Pons (tissue), 1 donor: ENCODE measurements at places on chromosomes 1 and 21.

GRCh38 chr1:163321311-163322305 is at the start of gene NUF2:
Gene NUF2 (plus strand): TSS chr1:163321954. CDS start chr1:163326052, 4,098 bp downstream.
- peak; percentile 96 for DNase-seq

GRCh38 chr1:205260948-205261732 is 33.4 kb downstream of the TMCC2 start:
- DNase-seq: no peak

DNA sequence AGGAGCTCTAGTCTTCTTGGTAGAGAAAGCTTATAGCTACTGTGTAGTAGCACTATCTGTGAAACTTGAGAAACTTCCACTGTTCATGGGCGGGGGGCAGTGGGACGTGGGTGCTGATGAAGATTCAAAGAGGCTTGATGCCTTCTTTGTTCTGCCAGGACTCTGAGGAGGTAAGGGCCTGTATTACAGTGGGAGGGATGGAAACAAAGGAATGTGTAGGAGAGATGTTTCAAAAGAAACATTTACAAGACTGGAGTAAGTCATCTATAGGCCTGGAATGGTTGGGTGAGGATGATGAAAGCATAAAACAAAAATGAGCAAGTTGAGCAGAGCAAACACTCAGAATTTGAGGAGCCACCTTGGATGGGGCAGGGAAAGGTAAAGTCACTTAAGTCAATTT is 89.4 kb downstream of the C1orf21 start:
- DNase-seq: no peak

DNA sequence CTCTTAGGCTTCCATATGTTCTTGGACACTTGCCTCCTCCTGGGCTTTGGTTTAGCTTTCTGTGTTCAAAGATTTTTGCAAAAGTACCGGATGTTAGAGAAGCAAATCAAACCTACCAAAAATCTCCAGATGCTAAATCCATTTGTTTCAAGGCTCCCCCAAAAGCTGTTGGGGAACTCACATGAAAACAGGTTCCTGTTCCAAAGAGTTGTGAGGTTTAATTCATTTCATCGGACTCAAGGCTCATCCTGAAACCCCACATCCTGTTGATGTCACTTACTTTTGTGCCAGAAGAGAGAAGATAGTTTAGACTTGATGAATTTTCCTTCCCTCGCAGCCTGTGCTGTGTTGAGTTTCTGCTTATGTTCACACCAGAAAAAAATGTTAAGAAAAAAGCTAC is 41.7 kb upstream of the RXRG start:
- peak; percentile 28 for DNase-seq

DNA sequence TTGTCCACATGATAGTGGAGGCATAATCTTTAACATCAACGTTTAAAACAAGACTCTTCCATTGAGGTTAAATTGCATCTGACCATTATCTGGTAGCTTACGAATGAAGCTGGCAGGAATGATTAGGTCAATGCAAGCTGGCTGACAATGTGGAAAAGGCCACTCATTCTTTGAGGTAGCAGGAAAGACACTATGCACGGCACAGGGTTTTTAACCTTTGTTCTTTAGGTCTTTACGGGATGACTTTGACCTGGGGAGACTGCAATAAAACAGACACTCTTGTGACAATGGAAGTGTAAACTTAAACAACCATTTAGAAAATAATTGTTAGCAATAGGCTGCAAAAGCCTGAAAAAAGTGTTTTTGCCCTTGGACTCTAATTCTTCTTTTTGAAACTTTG is 193.8 kb upstream of the FOXD3 start:
- DNase-seq: no peak

DNA sequence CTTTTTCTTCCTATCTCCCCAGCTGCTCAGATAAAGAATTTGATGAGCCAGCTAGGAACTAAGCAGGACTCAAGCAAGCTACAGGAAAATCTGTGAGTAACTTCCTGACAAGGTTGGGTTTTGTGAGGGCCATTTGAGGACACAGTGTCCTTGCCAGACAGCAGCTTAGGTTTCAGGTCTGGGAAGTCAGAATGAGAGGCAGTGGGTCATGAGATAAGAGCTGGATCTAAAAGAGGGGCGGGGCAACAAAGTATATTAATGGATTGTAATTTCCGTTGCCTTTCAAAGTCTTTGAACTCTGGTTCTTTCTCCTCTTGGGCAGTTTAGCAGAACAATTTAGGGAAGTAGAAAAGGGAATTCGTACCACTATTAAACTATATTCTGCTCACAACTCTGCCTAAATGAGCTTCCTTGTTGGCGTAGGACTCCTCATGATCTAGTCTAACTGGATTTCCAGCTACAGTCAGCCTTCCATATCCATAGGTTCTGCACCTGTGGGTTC is 16.6 kb downstream of the STX12 start:
- DNase-seq: peak; percentile 46

DNA sequence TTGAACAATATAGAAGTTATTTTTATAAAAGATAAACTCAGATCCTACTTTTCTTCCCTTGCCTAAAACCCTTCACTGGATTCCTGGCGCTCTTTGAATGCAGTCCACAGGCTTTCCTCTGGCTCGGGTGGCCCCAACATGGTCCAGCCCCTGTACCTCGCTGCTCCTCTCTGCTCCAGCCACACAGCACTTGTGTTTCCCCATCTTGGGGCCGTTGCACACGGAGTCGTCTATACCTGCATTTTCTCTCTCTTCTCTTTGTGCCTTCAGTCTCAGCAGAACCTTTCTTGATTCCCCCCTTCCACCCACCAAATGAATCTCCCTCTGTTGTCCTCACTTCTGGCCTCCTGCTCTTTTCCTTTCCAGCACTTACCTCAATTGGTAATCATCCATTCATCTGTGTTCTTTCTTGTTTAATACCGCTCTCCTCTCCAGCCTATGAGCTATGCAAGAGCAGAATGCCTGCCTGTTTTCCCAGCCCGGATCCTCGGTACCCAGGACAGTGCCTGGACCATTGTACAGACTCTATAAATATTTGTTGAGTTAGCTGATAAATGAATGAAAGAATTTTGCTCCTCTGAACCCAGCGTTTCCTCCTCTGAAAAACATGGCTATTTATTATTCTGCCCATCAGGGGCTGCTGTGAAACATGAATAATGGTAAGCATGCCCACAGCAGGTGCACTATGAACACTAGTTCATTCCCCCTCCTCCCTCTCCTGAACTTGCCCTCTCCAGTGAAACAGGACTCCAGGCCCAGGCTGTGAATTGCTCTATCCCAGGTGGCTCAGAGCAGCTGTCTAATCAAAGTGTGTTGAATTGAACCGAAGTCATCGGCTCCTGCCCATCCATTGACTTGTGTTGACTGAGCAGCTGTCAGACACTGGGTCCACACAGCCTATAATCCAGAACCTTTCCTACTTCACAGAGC is 266.9 kb downstream of the PTPRU start:
- DNase-seq: no peak

GRCh38 chr1:224541072-224541790 is 74.9 kb upstream of the CNIH3 start:
- peak; percentile 49 for DNase-seq

DNA sequence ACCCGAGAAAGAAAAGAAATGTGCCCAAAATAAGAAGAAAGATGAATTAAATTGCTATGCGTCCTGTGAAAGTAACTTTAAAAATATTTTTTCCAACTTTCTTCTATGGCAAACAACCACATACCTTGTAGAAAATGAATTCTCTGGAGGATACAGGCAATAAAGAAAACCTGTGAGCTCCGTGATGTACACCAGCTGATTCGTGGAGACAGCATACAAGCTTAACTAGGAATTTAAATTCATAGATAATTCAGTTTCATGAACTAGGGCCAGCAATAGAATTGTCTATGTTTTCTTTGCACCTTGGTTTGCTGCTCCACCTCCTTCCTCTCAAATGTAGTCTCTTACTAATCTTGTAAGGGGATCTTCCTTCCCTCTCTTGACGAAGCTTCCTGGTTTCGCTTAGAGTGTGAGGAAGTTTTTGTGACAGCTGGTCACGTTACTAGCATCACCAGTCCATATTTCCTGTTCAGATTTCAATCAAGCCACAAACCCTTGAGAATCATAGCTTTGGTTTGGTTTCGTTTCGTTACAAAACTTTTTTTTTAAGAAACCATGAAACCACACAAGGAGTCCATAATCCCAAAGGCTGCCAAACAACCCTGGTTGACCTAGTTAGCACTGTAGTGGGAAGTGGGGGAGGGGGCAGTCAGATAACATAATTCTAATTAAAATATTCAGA is 35.8 kb downstream of the GREM2 start:
- DNase-seq: peak; percentile 7

DNA sequence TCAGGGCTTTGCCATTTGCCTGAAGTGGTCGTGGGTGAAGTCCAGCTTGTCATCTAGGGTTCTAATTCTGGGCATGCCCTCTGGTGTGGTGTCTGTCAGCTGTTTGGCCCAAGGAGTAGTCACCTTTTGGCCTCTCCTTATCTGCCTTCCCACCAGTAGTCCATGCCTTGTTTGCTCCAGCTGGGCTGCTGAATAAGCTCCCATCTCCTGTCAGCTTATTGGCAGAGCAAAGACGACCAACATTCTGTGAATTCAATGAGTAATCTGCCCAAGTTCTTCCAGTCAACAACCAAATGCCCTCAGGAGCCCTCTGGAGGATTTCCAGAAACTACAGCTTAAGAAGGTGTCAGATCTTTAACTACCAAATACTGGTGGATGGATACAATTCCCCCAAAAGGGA is 7.0 kb downstream of the BCAN start:
- no peak for DNase-seq

DNA sequence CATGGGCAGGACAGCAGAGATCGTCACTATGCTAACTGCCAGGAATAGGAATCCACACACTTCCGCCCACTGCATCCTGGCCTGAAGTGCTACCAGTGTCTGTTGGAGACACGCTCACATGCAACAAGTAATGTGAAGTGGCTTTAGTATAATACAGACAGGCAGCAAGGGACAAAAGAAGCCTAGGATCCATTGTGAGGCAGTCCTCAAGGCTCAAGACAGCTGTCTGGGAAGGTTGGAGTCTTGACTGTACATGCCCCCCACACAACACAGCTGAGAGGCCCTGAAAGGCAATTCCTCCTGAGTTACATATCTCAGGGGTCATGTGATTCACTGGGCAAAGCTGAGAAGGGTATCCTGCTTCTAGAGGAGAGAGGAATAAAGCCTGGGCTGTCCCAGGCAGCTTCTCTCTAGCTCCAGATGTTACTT is 39.9 kb upstream of the CD1D start:
- no peak for DNase-seq

GRCh38 chr1:152410028-152410427 is 4.0 kb downstream of the CRNN start:
- no peak for DNase-seq

DNA sequence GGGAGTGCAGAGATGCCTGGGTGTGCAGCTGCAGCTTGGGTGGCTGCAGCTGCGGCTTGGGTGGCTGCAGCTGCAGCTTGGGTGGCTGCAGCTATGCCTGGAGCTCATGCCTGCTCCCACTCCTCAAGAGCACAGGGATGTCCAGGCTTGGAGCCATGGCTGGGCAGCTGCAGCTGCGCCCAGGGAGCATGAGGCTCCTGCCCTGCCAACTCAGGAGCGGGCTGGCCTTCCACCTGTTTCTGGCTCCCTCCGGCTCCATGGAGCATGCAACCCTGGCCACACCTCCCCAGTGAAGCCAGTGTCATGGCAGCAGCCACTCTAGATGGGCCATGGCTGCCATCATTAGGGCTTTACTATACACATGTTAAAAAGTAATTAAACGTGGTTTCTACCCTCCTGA is 21.1 kb downstream of the GBP1 start:
- DNase-seq: no peak

DNA sequence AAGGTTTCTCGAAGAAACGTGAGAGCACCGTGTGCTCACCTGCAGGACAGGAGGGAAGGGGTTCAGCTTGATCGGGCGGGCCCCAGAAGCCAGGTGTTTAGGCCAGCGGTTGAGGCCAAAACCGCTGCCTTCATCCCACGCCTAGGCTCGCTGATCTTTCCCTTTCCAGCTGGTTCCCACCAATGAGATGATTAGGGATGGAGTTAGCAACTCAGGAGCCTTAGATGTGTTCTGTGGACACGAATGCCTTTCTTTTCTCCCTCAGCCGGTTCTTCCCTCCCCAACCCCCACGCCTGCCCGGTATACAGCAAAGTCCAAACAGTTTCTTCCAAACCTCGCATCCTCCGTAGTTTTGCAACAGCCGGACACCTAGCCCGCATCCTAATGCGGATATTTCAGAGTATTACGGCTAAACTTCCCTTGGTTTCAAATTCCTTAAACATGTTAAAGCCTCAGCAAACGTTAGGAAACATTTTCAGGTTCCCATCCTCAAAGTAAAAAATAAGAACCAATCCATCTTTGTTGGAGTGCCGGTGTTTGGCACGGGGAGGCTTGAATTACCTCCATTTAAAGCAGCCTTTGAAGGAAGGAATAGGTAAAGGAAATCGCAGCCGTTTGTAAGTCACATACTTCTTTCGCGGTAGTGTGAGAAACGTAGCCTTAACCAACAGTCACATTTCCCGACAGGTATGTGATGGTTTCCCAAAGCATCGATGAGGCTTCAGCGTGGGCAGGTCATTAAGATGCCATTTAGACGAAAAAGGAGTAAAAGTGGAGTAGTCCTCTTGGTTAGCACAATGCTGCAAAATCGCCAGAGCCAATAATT is 1.1 kb downstream of the LRRC8C start:
- no peak for DNase-seq

- DNase-seq: no peak
Measured at GRCh38 chr1:55695151-55695550, 480.0 kb upstream of the USP24 start.

DNA sequence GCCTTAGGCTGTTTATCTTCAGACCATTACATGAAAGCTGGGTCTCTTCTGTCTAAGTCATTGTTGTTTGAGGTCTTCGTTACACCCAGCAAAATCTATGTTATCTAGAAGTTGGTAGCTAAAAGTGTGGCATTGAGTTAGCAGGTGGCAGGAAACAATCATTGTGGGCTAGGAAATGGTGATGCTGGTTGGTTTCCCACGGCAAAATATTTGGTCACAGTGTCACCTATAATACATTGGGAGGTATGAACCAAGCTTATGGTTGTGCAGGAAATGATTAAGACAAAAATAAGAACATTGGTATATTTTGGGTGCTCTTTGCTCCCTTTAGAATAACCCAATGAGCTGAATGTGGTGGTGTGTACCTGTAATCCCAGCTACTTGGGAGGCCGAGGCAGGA is 169.7 kb downstream of the TRIM33 start:
- DNase-seq: no peak

DNA sequence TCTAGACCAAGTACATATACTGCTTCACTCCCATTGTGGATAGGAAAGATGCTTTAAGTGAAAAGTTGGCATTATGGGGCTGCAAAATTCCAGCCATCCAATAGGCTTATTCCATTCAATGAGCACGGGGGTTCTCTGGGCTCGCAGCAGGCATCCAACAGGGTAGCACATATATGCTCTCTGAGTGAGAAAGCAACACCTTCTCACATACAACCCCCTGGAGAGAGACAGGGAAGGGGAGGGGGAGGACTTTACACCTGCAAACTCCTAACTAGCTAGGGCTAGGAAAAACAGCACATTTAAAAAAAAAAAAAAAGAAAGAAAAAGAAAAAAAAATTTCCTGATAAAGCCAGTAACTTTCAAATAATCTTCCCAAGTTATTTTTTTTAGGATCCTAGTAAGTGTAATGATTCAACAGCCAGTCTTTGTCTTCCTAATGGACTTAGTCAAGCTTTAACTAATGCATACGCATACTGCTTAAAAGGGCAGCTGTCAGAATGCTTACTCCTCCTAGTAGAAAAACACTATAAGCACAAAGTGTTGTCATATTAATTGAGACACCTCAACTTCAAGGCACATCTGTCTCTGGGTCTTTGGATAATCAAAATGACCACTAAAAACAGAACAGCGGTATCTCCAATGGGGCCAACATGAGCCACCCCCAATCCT is 18.7 kb downstream of the PSMB2 start:
- DNase-seq: no peak
